Effector CD4-positive, alpha-beta T cell (primary cell): ENCODE measurements at places on chromosomes 6 and 20.

DNA sequence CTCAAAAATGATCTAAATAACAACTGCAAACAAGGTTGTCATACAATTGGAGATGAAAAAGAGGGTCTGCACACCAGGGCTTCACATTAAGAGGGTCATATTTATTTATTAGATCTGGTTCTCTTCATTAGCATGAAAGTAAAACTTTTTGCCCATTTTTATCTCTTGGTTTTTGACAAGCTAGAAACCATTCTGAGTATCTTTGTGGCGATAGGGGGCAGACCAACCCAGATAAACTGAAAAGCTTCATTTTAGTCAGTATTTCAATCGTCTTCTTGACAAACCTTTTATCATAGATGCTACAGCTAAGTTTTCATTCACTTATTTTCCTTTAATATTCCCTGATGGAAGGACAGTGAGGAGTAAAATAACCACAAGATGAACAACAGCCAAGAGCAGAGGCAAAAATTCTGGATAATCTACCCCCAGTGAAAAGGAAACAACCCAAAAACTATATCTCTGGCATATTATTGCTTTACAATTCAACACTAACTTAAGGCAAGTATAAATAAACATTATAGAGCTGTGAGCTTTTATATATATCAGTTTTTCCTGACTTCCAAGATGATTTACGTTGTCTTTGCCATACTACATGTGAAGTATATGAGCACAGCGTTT is 45.2 kb downstream of the THEMIS start:
- peak; percentile 28 for DNase-seq

GRCh38 chr20:47725248-47725973 is 59.9 kb downstream of the SULF2 start:
- peak; percentile 72 for DNase-seq

DNA sequence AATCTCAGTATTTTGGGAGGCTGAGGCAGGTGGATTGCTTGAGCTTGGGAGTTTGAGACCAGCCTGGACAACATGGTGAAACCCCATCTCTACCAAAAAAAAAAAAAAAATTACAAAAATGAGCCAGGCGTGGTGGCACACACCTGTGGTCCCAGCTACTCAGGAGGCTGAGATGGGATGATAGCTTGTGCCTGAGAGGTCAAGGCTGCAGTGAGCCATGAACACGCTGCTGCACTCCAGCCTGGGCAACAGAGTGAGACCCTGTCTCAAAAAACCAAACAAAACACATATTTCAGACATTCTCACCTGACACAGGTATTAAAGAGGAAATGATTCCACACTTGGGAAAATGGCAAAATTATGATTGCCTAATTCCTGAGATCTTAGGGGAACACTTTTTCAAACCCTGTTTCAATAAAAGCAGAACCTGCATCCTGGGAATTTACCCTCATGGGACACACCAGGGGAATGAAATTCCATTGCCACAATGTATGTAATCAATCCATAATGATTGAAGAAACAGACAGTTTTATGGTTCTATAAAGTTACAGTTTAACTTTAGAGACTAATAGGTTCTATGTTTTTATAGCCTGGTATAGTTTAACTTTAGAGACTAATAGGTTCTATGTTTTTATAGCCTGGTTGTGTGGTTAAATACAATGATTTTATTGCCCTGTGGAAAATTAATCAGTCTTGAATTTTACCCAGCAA is 29.6 kb upstream of the DNAAF9 start:
- DNase-seq, result no peak

GRCh38 chr6:141203902-141204575 is 928.7 kb upstream of the GJE1 start:
- DNase-seq, result no peak

DNA sequence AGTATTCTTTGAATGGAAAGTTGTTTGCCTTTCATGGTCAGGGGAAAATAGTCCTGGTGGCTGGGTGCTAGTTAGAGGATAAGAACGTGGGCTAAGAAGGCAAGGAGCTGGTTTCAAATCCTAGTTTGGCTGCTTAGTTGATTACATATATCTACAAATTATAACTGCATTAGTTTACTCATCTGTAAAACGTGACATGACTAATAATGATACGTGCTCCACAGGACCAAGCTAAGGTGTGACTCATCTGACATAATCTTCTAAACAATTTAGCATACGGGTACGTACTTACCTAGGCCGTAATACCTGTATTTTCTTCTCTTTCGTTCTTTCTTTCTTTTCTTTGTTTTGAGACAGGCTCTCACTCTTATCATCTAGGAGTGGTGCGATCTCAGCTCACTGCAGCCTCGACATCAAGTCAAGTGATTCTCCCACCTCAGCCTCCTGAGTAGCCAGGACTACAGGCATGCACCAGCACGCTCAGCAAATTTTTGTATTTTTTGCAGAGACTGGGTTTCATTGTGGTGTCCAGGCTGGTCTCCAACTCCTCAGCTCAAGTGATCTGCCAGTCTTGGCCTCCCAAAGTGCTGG is 1274.2 kb upstream of the GJE1 start:
- no peak for DNase-seq

- no peak for DNase-seq
Measured at GRCh38 chr20:44780226-44780625, 30.1 kb downstream of the RIMS4 start.

DNA sequence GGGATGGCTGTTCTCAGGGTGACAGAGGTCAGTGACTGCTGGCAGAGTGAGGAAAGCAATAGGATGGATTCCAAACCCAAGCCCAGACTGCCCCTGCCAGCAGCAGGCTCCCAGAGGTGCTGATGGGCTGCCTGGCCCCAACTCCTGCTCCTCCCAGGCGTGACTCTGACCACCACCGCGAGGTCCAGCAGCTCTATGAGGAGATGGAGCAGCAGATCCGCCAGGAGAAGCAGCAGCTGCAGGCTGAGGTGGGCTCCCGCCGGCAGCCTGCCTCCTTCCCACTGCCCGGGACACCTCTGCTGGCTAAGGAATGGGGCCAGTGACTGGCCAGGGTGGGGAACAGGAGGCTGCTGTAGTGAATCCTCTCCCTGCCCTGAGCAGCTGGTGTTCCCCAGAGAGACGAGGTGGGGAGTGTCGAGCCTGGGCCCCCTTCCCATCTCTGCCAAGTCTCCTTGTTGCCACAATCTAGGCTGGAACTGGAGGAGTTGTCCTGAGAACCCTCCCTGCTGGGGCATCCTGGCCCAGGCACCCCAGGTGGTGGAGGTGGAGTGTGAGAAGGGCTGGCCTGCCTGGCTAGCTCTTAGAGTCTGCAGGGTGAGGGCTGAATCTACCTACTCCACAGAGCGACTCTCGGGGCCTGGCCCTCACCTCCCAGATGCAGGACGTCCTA is 20.4 kb downstream of the RAB44 start:
- DNase-seq, result no peak

- no peak for DNase-seq
Measured at GRCh38 chr6:163133691-163134090, 280.8 kb upstream of the QKI start.

DNA sequence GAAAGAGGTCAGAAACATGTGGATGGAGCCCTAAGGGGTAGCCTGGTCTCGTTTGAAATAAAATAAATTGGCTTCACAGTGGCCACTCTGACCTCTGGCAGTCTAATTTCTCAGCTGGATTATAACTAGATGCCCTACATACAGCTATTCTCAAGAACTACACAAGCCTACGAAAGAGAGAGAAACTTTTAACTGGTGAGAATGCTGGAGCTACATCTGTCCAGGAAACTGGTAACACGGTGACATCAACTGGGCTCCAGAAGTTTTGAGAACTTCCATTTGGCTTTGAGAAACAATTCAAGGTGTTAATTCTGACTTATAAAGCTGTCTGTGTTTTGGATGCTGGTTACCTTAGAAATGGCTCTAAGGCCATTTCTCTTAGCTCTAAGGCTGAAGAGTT is 187.3 kb upstream of the TENT5A start:
- DNase-seq, result no peak

GRCh38 chr6:7468382-7469081 is 72.9 kb upstream of the DSP start:
- no peak for DNase-seq

- DNase-seq, result no peak
Measured at GRCh38 chr20:59625214-59625922, 21.0 kb downstream of the PHACTR3 start.

DNA sequence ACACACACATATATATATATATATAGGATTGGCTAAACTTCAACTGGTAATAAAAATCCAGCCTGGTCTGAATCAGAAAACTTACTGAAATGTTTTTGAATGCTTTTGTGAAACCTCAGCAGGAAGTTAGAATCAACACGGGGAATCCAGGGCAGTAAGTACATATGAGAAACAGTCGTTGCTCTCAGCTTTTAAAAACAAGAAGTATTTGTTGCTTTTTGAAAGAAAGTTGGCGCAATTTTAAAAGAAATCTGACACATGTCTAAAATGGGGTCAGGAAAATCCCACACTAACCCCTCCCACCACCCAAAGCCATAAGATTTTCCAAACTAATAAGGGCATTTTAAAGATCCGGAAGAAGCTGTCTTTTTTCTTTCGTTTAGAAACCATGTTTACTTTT is 11.5 kb upstream of the CCDC170 start:
- no peak for DNase-seq

DNA sequence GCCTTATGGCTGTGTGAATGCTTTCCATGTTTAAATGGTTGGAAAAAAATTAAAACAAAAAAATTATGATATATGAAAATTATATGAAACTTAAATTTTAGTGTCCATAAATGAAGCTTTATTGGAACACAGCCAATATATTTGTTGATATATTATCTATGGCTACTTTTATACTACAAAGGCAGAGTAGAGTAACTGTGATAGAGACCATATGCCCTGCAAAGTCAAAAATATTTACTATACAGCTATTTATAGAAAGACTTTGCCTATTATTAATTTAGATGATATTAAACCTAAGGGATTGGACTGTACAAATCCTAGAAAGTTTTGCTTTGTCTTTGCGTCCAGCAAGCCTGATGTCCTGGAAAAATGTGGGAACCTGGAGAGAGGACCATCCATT is 518.3 kb upstream of the JAG1 start:
- DNase-seq, result no peak

DNA sequence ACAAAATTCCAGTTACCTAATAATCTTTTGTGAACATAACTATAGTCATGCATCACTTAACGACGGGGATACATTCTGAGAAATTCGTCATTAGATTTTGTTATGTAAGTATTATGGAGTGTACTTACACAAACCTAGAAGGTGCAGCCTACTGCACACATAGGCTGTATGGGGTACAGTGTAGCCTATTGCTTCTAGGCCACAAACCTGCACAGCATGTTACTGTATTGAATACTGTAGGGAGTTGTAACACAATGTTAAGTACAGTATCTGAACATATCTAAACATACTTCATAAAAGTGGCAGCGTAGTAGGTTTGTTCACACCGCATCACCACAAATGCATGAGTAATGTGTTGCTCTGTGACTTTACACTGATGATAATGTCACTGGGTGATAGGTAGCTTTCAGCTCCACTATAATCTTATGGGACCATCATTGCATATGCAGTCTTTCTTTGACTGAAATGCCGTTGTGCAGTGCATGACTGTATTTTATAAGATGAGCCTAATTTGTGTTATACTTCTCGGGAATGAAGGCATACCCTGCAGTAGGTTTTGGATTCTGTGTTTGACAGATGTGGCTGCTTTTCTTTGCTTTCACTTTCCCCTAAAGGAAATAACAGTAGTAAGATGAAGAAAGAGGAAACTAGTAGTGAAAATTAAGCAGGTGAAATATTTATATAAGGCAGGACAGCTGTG is 365.6 kb downstream of the FARS2 start:
- DNase-seq, result no peak

- no peak for DNase-seq
Measured at GRCh38 chr6:46220352-46221221, 49.8 kb upstream of the ENPP5 start.

DNA sequence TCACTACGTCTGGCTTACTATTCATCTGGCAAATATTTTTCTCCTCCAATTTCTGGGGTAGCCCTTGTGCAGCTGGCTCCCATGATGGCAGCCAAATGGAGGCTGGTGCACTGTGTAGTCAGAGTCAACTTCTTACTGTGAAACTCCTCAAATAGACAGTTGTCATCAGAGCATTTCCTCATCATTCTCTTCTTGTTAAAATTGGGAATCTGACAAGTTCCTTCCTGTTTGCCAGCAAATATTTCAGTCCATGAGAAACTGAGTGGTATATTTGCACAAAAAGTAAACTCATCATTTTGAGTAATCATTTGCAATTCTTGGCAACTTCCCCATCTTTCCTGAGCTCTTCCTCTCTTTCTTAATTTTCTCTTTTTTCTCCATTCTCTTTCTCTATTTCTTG is 394.9 kb upstream of the RGS17 start:
- no peak for DNase-seq

GRCh38 chr20:34083137-34083536 is 28.9 kb downstream of the EIF2S2 start:
- DNase-seq, result no peak

GRCh38 chr6:170210026-170210390 is 80.9 kb downstream of the DLL1 start:
- DNase-seq, result no peak

DNA sequence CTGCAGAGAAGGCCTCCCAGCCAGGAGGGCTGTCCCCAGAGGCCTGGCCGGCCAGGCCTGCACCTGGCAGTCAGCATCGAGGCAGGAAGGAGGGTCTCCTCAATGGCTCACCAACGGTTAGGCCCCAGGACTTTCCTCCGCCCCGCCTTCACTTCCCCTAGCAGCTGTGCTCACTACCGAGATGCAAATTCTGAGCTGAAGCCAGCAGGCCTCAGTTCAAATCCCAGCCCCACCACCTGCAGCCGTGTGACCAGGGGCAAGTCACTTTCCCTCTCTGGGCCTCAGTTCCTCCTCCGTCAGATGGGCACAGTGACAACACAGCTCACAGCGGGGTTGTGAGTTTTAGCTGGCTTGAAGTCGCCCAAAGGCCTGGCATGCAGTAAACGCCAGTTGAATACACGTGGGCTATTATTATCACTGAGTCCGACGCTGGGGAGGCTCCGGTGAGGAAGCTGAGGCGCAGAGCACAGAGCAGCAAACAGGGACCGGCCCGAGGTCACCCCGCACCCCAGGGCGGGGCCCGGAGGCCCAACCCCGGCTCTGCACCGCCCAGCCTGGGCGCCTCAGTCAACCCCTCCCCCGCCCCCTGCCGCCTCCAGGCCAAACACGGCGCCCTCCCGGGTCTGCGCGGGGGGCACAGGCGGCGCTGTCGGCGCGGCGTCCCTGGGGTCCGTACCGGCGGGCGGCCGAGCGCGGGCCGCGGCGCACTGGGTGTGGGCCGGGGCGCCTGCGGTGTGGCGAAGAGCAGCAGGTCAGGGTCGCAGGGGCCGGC is 671 bp downstream of the E2F1 start:
- DNase-seq, result peak; percentile 25

DNA sequence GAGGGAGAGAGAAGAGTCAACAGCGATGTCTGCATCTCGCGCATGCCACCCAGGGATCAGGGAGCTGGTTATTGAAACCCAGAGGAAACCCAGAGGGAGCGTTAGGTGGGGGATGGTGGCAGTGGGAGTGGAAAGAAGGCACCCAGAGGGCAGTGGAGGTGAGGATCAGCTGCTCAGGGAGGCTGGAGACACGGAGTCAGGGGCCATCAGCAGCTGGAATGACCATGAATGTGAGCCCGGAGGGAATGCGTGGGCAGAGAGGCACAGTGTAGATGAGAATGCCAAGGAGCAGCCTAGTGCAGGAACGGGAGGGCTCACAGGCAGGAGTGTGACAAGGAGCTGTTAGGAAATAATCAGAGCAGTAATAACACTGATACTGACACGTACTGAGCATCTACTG is 36.2 kb downstream of the RSPO4 start:
- no peak for DNase-seq
